ENCODE measurements at places on chromosomes 13 and 19.

GRCh38 chr13:40251343-40252032 is 415.0 kb downstream of the FOXO1 start:
- no peak for DNase-seq

DNA sequence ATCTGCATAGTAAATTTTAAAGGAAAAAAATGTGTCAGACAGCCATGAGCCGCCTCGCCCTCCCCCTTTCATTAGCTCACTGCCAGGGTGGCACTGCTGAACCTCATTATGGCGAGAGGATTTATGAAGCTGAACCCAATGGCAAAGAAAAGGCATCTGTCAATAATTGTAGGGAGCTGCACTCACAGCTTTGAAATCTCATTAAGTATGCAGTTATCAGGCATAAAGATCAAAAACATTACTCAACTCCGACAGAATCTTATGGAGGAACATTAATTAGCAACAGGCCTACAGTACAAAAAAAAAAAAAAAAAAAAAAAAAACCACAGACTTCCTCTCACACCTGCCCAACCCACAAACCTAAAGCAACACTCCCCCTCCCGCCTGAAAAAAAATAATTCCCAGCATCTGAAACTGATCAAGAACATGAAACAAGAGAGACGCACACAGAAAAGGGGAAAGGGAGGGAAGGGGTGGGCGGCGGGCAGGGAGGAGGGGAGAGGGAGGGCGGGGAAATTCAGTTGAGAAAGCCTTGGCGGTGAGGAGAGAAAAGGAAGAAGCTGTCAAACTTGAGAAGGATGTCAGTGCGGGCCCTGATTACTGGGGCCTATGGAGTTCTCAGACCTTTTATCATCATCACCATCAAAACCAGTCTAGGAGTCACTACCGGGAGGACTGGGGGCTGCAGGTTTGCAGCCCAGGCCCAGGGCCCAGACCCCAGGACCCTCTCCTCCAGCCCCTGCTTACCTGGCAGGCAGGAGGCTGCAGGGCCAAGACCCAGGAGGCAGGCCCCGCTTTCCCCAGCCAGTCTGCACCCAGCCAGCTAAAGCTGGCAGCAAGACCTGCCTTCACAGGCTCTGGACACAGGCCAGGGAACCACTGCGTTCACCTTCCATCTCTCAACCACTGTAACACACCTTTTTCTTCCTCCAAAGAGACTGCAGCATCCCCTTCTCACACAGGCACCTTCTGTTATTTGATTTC is 8.9 kb downstream of the TSHZ3 start:
- DNase-seq = peak; percentile 58

GRCh38 chr19:46109876-46110275 is 14.6 kb downstream of the IGFL3 start:
- no peak for DNase-seq

- peak; percentile 91 for DNase-seq
These were observed 4.9 kb upstream of the TNFSF14 start for GRCh38 chr19:6674868-6675305.

DNA sequence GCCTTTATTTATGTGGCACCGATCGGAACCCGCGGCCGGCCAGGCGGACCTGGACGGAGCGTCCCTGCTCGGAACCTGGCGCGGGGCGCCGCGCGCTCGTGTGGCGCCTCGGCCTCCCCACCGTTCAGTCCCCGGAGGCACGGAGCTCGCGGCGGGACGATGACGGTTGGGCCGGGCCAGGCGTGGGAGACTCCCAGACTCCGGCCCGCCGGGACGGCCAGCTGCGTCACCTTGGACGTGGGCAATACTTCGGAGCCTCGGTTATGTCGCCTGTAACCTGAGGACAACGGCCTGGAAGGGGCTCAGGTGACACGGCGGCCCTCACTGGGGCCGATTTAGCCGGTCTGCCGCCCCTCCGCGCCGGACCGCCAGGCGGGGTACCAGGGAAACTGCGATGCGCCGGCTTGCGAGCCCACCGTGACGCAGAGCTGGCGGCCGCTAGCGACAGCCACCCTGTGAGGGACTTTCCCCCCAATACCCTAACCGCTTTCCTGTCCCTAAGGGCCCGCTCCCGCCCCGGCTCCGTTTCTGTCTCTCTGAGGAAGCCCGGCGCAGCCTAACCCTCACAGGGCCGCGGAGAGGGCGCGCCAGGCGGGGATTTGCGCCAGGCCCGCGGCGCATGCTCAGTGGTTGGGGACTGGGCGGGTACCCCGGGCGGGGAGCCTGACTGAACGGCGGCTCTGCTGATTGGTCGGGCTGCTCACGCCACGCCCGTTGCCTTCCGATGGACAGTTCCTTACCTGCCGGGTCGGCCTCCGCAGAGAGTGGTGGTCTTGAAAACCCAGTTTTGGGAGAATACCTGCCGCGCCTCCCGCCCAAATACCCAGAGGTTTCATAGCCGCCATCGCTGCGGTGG is 109.5 kb upstream of the DOCK9 start:
- peak; percentile 99 for DNase-seq

DNA sequence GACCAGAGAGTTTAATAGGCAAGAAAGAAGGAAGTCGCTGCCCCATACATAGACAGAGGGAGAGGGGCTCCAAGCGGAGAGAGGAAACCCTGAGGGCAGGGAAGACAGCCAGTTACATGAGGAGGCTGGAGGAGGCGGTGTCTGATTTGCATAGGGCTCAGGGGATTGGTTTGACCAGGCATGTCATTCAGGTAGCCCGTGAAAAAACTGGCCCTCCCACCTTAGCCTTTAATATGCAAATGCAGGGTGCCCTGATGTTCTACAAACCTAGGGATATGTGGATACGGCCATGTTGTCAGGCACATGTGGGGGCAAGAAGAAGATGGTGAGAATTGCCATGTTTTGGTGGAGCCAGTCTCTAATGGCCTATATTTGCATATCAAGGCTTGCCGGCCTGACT is 1461.6 kb downstream of the PCDH9 start:
- no peak for DNase-seq

DNA sequence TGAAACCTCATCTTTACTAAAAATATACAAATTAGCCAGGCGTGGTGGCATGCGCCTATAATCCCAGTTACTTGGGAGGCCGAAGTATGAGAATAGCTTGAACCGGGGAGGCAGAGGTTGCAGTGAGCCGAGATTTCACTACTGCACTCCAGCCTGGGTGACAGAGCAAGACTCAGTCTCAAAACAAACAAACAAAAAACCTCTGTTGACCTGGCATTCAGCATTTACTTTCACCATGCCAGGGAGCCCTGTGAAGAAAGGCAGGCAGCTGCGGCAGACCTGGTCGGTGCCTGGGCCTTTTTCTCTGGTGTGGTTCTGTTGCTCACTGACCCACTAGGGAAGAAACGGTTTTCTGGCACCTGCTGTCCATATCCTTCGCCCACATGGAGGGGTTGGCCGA is 49.8 kb downstream of the DNM2 start:
- no peak for DNase-seq

- DNase-seq = no peak
These were observed 26.2 kb upstream of the NCCRP1 start for GRCh38 chr19:39170386-39171231.

GRCh38 chr13:35854286-35854685 is 276.9 kb downstream of the DCLK1 start:
- DNase-seq = no peak

DNA sequence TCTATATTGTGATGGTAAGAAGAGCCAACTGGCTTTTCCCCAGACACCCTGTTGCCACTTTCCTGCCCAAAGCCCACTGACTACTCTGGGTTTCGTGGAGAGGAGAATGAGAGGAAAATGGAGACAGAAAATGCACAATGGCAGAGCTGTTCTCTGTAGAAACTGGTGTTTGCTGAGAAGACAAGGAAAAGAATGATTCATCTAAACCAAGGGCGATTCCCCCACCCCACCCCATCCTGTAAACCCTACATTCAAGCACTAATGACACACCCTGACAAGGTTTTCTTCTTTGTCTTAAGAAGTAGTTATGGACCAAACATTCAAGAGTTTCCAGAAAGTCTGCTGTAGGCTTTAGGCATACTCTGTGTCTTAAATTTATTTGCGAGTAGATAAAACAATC is 68.8 kb downstream of the DOCK9 start:
- no peak for DNase-seq

GRCh38 chr13:43792076-43792881 is 5.5 kb upstream of the ENOX1 start:
- no peak for DNase-seq

DNA sequence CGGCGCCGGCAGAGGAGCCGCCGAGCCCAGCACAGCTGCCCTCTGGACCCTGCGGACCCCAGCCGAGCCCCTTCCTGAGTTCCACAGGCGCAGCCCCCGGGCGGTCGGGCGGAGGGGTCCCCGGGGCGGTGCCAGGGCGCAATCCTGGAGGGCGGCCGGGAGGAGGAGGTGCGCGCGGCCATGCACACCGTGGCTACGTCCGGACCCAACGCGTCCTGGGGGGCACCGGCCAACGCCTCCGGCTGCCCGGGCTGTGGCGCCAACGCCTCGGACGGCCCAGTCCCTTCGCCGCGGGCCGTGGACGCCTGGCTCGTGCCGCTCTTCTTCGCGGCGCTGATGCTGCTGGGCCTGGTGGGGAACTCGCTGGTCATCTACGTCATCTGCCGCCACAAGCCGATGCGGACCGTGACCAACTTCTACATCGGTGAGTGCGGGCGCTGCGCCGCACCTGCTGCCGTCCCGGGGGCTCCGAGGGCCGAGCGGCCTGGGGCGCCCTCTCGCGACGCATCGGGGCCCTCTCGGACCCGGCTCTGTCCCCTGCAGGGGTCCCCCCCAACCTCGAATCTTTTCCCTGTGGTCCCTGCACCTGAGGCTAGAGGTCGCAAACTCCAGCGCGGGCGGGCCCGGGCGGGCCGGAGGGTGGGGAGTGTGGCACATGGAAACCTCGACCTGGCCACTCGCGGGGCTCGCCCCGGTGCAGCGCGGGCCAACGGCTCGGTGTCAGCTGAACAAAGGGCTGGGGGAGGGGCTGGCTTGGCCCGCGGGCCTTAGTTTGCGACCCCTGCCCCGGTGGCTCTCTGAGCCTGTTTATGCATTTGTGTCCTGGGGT is at the start of gene KISS1R:
Gene KISS1R, plus strand, starts transcription at position 11 of the 829 bp plus-strand sequence. Its CDS starts 170 bp downstream, at position 181.
- no peak for DNase-seq

DNA sequence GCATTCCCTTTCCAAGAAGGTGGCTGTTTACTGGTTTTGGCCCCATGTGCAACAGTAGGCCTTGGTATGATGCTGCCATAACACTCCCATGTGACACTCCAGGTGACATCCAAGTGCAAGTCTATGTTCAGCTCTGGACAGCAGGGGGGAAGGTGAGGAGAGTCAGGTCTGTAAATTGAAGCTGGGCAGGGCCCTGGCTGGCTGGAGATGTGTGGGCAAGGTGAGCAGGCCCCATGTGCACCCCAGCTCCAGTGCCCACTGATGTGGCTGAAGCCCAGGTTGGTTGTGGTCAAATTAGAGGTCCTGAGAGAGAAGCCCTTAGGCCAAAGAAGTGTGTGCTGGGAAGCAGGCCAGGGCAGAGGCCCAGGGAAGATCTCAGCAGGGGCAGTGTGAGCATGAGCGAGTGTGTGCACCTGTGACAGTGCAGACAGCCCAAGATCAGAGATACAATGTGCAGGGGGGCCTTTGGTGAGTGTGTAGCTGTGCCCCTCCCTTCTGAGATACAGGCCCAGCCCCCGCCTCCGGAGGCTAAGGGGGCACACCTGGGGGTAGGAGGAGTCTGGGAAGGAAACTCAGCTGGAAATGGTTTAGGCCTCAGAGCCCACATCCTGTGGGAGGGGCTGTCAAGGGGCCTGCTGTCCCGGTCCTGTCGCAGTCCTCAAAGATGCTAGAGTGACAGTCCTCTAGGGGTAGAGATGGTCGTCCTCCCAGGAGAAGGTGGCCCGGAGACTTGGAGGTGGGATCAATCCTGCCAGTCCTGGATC is 18.6 kb downstream of the DEDD2 start:
- DNase-seq = no peak

GRCh38 chr19:49983645-49984229 is 22.8 kb upstream of the SIGLEC11 start:
- peak; percentile 52 for DNase-seq

- peak; percentile 40 for DNase-seq
These were observed 2.8 kb upstream of the SLC25A15 start for GRCh38 chr13:40786568-40786996.

GRCh38 chr19:54201172-54201701 is 579 bp downstream of the RPS9 start:
- no peak for DNase-seq

DNA sequence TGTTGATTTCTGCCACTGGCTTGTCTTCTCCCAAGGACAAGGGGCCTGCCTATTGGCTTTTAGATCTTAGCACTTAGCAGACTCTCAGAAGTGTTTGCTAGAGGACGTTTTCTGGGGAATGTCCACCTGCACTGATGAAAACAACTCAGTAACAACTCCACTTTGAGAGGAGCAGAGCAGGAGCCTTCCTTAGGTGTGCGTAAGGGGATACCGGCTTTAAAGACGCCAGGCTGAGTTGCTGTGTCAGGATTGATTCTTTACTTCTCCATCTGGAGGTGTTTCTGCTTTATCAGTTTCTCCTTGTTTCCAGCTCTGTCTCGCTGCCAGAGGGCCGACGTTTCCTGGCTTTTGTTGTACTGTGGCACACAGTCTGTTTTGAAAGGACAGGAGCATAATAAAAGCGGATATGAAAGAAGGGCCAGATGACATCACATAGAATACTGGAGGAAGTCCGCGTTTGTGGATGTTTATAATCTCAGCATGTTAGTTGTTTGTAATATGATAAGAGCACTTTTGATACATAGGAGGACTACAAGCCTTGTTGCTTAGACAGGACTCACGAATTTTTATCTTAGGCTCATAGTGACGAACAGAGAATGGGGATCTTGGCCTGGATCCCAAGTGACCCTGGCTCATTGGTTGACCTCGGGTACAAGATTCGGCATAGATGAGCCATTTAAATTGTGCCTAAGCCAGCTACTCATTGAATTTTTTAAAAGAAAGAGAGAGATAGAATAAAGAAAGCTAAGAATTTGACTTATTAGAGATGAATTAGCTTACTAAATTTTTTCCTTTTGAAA is 34.6 kb downstream of the COL4A2 start:
- DNase-seq = no peak

DNA sequence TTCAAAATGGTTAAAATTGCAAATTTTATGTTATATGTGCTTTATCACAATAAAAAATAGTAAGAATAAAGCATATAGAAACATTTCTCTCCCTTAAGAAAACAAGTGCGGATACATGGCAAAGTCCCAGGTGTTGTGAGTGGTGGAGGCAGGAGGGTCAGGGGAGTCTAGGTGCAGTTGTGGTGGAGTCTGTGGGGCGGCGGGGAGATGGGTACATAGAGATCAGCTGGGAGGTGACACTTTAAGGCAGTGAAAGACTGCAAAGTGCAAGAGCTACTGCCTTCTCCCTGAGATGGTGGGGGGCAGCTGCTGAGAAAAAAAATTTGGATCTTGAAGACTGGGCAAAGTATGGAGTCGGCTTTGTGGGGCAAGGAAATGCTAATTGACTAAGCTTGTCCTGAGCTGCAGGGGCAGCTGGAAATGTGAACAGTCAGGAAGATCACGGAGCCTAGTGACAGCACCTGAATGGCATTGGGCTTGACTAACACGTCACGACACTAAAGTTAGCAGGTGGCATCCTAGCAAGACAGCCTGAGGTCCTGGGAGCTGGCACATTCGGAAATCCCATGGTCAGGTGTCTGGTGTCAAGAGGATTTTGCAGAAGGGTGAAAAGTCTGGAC is 72.9 kb upstream of the IRS2 start:
- DNase-seq = no peak

- DNase-seq = no peak
These were observed 16.2 kb downstream of the PKN1 start for GRCh38 chr19:14449321-14449720.

GRCh38 chr13:51048616-51049015 is 62.5 kb downstream of the C13orf42 start:
- no peak for DNase-seq
